Effector memory CD4-positive, alpha-beta T cell (primary cell): ENCODE measurements at places on chromosomes 7 and 10.

DNA sequence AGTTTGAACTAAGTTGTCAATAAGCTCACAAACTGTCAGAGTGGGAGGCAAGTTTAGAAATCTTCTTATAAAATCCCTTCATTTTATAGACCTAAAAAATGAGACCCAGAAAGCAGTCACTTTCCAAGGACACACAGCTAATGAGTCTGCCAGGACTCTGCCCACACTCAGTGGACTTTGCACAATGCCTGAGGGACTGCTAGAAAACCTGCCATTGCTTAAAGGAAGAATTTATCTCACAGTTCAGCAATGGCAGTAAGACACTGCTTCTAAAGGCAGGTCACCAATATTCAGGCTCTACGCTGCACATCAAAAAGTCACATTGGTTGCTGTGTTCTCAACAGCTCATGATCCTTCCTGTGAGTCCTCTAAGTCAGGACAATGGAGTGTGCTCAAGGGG, 698.1 kb downstream of the GRID1 start:
- DNase-seq, result no peak

GRCh38 chr7:90579181-90579688, 16.9 kb upstream of the CDK14 start:
- DNase-seq, result no peak

DNA sequence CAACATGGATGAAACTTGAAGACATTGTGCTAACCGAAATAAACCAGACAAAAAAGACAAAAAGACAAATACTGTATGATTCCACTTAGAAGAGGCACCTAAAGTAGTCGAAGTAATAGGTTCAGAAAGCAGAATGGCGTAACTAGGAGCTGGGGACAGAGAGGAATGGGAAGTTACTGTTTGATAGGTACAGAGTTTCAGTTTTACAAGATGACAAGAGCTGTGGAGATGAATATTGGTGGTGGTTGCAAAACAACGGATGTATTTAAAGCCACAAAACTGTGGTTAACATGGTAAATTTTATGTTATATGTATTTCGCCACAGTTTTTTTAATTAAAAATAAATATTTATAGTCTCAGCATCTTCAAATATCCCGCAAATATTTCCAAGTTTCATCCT, 64.1 kb upstream of the DIP2C start:
- DNase-seq, result no peak

GRCh38 chr7:15291699-15292098, 270.1 kb downstream of the AGMO start:
- DNase-seq, result no peak
